ENCODE measurements at places on chromosomes 11 and 22. TPM values are rescaled to one million over a fixed set of nuclear protein-coding genes. Genes with fewer than 3 reads are reported as not detected.

Gene FAM227A
- 1.3 TPM for total RNA-seq

Gene PDGFD
- total RNA-seq, result not detected

Gene CCDC88B
- 2.8 TPM for total RNA-seq

Gene RFPL2
- not detected for total RNA-seq

Gene TMEM151A
- total RNA-seq, result 0.39 TPM

Gene RAC2
- total RNA-seq, result 138 TPM

Gene ADM
- 102 TPM for total RNA-seq

- no peak for DNase-seq
Observed at GRCh38 chr11:25317216-25317615, 820.4 kb downstream of the LUZP2 start.

- no peak for DNase-seq
Observed at GRCh38 chr11:94869186-94869585, 101.0 kb downstream of the AMOTL1 start.

DNA sequence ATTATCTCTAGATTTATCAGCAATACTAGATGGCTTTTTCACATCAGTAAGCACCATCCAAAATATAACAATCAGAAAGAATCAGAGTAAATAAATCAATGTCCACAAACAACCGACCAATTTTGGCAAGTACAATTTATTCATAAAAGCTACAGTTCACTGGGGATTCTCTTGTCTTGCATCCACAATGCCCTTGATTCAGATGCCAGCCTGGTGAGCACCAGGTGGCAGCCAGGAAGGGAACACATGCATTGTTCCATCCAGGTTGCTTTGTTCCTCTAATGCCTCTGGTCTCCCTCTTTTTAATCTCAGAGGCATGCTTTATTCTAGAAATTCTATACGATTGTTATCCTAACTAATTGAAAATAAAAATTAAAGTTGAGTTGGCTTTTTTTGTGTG lies 242.1 kb upstream of the KIRREL3 start:
- no peak for DNase-seq

GRCh38 chr22:23264610-23265367 lies 84.5 kb downstream of the BCR start:
- no peak for DNase-seq

DNA sequence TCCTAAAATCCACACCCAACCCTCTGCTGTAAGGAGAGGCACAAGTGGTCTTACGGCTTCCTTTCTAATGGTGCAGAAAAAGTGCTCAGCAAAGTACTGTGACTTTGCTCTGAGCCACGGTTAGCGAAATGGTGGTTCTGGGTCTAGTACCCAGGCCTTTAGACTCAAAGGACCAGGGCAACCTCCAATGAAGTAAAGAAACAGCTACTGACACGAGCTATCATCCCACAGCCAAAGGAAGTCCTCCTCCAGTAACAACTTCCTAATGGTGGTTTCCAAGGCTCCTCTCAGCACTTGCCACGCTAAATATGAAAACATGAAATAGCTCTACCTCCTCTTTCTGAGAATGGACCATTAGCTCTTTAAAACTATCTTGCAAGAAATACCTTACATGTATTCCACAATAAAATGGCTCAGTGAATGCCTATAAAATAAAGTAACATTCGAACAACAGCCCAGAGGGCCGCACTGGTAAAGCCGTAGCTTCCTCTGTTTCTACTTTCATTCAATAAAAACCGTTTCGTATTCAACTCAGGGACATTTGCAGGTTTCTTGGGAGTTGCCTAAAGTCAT lies 122.4 kb downstream of the ETS1 start:
- DNase-seq, result no peak

DNA sequence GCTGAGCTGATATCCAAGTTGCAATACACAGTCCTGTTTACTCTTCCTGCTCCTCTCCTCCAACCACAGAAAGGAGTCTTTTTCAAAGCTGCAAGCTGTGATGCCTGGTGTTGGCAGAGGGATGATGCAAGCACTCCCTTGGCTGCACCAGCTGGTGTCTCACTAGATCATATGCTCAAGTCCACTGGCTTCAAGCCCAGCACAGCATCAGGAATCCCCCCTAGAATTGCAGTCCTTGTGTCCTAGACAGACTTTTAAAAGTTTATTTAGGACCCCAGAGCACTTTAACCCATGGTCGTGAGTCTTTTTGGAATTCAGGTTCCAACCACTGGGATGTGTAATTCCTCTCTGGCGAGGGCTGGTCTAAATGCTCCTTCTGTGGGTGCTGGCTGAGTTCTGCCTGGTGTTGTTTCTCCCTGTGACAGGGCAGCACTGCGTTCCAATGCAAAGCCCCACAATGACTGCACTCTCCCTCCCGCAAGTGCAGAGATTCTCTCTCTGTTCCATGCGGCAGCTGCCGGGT lies 1.9 kb upstream of the HEPN1 start:
- DNase-seq, result peak; percentile 72

- DNase-seq, result peak; percentile 70
Observed at GRCh38 chr11:83292709-83293456, 6.7 kb upstream of the CCDC90B start.

DNA sequence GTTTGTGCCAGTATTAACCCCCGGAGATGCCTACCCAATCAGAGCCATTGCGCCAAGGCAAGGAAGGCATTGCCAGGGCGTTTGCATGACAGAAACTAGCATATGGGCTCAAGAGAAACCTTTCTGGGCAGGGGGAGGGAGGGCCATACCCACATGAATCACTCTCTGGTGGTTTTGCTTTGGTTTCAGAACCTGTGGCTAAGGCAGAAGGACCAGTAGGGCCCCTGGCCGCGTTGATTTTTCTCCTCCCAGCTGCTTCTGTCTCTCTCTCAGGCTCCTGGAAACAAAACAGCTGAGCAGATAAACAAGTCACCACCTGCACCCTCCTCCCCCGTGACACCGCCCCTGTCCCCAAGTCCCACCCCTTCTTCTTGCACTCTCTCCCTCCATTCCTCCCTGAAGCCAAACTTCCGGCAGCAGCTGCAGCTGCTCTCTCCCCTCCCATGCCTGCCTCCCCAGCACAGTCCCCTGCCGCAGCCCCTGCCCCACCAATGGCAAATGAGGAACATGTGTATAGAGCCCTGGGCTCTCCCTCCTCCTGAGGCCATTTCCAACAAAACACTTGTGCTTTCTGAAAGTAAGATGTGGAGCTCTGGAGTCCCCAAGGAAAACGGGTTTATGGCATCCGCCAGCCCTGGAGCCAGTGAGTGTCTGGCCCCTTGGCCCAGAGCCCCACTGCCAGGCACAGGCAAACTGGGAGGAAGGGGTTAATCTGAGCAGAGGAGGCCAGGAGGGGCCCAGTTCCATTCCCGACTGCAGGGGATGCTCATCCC lies 39.0 kb upstream of the ADA2 start:
- DNase-seq, result peak; percentile 32

GRCh38 chr11:99065121-99065520 lies 44.4 kb downstream of the CNTN5 start:
- no peak for DNase-seq

- peak; percentile 50 for DNase-seq
Observed at GRCh38 chr11:19349340-19350025, 108.7 kb upstream of the E2F8 start.

- no peak for DNase-seq
Observed at GRCh38 chr11:57458060-57458409, 2.3 kb upstream of the RTN4RL2 start.

DNA sequence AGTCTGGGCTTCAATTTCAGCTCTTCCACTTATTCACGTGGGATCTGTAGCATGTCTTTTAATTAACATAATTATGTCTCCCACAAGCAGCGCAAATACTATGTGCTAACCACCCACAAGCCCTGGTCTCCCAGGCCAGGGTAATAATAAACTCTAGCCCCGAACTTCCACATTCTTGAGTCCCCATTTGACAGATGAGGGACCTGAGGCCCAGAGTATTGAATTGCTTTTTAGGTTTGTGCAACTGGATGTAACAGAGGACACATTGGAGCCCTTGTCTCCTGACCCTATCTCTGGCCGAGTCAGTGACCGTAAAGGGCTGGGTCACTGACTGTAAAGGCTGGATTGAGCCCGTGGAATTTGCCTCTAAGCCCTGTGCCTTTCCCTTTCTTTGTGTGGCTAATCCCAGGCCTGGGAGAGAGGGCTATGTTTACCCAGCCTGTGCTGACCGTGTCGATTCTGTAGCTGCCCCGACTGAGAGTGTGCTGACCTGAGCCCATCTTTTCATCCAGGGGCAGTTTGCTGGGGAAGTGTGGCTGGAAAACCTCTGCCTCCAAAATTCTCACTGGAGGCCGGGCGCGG lies 3.9 kb downstream of the CRYBB2 start:
- DNase-seq, result no peak

DNA sequence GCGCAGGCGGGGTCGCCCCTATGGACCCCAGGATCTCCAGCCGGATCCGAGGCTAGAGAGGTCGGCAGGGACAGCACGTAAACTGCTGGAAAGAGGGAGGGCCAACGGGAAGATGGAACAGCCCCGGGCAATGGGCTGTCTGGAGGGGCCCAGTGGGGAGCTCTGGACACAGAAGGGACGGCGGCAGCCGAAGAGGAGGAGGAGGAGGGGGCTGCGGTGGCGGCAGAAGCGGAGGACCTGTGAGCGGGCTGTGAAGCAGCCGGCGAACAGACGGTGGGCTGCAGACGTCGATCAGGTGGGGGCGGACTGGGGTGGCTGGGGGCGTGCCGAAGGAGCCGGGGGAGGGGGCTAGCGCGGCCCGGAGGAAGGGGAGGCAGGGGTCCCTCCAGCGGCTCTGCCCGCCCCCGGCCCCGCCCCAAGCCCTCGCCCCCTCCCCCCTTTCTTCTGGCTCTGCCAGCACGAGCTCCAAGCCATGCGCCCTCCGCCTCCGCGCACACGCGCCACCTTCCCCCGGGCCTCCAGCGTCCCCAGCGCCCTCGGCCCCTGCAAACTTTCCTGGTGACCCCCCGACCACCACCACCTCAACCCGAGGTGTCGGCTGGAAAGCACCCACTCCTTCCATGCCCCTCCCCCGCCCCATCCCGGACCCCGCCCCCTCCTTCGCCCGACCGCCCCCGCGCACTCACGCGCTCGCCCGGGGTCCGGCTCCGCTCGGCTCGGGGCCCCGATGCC lies 432 bp downstream of the TNKS1BP1 start:
- peak; percentile 50 for DNase-seq

DNA sequence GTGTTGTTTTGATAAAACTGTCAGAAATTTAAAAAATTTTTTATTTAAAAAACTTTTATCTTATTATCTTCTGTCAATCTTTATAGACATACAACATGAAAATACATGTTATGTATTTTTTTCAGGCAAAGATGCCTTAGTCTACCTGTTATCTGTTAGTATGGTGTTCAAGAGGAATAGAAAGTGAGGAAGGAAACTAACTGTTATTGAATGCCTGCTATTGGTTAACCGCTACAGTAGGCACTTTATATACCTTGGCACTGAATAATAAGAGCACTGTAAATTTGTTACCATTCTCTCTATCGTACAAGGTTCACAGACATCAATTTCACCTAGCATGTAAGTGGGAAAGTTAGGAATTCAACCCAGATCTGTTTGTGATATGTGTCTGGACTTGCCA lies 272.1 kb upstream of the CCDC90B start:
- no peak for DNase-seq

- no peak for DNase-seq
Observed at GRCh38 chr11:71456294-71456693, 3.3 kb downstream of the NADSYN1 start.

GRCh38 chr11:128528294-128528693 lies 59.1 kb downstream of the ETS1 start:
- no peak for DNase-seq
